ENCODE measurements at places on chromosomes 7 and 10. TPM values are rescaled to one million over a fixed set of nuclear protein-coding genes. Genes with fewer than 3 reads are reported as not detected.

CUBN gene
- 0.06 TPM for total RNA-seq

DYDC2 gene
- total RNA-seq: not detected

TWIST1 gene
- total RNA-seq: 3.2 TPM

GPER1 gene
- 1.2 TPM for total RNA-seq

TMEM176A gene
- total RNA-seq: not detected

YKT6 gene
- 122 TPM for total RNA-seq

SRRM3 gene
- total RNA-seq: 12.6 TPM

ACTA2 gene
- 19.2 TPM for total RNA-seq

CYP2E1 gene
- not detected for total RNA-seq

NOLC1 gene
- total RNA-seq: 186 TPM

TCAF2 gene
- 1.2 TPM for total RNA-seq

CYP3A4 gene
- not detected for total RNA-seq

FEZF1 gene
- total RNA-seq: not detected

ZNF117 gene
- total RNA-seq: 0.32 TPM

FAM24B gene
- total RNA-seq: 11.9 TPM

MINDY4 gene
- 2.3 TPM for total RNA-seq

TSPAN15 gene
- total RNA-seq: 103 TPM

GRID2IP gene
- total RNA-seq: not detected

DENND11 gene
- total RNA-seq: 6.2 TPM

SEMA3C gene
- 75.5 TPM for total RNA-seq

RBM33 gene
- 25.8 TPM for total RNA-seq

SPRN gene
- total RNA-seq: 0.54 TPM

PIP4K2A gene
- total RNA-seq: 18.7 TPM

PNLIPRP2 gene
- total RNA-seq: not detected

All from A549 treated with Hydrocortisone at 1 μM for 4 hours (cell line).